Lung (tissue), 17 donors: ENCODE measurements at places on chromosomes 7 and 10. TPM values are rescaled to one million over a fixed set of nuclear protein-coding genes. Genes with fewer than 3 reads are reported as not detected.
A peak's percentile ranks its signal among the peaks of the same experiment; 100 is the strongest.

DNA sequence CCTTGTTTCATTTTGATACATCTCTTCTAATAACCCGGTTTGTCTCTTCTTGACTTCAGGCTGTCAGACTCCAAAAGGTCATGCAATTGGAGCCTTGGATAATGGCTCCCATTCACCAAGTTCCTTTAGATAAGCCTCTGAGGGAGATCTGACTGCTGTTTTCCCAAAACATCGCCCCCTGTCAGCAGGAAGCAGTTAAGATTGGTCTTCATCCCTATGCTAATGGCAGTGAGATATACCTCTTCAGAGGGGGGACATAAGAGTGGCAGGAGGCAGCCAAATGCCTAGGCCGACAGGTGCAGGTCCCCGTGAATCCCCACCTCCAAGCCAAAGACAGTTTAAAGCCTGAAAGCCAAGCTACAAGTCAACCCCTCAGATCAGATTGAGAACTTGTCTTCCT, 144.6 kb downstream of the WDR11 start:
- DNase-seq: no peak

DNA sequence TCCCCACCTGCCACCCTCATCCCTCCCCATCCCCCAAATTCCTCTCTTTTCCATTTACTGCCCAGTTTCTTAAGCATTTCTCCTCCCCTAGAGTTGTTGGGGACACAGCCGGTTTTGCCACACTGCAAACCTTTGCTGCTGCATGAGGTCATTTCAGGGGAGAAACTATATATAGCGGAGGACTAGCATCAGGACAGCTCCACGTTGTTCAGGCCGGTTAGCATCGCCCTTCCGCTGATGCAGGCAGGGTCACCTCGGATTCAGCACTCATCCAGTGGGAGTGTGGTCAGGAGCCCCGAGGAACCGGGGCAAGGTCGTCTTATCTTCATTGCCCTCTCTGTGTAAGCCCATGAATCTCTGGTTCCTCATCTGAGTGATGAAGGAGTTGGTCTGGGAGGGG, 15.6 kb downstream of the UBTD1 start:
- DNase-seq: no peak

DNA sequence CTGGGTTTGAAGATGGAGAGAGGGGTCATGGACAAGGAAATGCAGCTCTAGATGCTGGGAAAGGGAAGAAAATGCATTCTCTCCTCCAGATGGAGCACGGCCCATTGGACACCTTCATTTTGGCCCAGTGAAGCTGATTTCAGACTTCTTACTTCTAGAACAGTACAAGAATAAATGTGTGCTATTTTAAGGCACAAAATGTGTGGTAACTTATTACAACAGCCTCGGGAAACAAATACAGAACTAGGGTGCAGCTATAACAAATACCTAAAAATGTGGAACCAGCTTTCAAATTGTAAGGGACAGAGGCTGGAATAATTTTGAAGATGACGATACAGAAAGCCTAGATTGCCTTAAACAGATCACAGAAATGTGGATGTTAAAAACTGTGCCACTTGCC, 54.1 kb downstream of the CYTH3 start:
- no peak for DNase-seq

- peak; percentile 71 for DNase-seq
Measured at GRCh38 chr10:500876-501275, 188.6 kb downstream of the DIP2C start.

- no peak for DNase-seq
Measured at GRCh38 chr7:139629392-139630082, 106.1 kb downstream of the CLEC2L start.

DNA sequence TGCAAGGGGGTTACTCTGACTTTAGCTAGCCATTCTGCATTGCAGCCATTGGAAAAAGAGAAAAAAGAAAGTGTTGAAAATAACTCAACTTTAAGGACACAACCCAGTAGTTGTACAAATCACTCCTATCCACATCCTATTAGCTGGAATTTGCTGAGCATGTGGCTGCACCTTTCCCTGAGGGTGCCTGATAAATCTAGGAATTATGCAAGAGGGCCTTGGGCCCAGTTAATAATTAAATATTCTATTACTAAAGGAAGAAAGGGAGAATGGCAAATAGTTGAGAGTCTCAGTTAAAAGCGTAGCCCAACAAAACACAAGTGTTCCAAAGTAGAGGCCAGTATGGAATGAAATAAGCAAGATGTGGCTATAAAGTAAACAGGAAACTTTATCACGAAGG, 200.9 kb upstream of the CNTNAP2 start:
- no peak for DNase-seq

DNA sequence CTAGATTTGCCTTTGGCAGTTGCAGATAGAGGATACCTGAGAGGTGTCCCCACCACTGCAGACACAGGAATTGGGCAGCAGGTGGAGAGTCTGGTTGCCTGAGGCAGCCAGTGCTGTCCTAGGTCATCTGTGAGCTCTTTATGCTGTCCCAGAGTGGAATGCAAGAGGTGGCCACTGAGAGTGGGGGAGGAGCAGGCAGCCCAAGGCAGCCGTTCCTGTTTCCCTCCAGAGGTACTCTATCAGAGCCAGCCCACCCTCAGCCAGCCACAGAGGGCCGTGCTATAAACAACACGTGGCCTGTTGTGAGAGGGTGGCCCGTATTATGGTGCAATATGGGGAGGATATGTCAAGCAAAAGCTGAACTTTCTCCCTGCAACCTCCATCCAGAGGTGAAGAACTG, 8.5 kb downstream of the LRRC18 start:
- DNase-seq: no peak

- DNase-seq: no peak
Measured at GRCh38 chr7:47232751-47233412, 349.0 kb downstream of the TNS3 start.

DNA sequence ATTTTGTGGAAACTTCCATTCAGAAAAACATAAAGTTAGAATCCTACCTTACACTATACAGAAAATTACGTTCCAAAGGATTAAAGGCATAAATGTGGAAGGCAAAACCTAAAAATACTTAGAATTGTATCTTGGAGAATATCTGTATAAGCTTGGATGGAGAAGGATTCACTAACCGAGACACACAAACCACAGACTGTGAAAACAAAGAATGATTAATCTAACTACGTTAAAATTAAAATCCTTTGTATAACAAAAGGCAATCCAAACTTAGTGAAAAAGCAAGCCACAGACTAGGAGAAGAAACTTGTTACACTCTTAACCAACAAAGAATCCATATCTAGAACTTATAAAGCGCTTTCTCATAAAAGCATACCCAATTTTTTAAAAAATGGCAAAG, 678.8 kb downstream of the INHBA start:
- DNase-seq: no peak

- peak; percentile 24 for DNase-seq
Measured at GRCh38 chr10:103916254-103916653, 1.7 kb downstream of the STN1 start.

DNA sequence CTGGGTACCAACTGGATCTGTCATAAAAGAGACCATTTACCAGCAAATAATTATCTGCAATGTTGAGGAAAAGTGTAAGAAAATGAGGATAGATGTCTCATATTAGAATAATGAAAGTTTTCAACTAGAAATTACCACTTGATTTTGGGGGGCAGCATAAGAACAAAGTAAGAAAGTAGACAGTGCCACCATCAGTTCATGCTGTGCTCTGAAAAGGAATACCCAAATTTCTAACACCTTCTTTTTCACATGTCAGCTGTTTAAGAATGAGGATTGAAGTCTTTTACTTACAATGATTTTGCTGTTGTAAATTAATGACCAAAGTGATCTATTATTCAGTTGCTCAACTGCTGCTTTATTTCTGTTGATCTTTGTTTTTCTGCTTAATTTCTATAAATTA, 578.3 kb downstream of the ETV1 start:
- DNase-seq: no peak

- no peak for DNase-seq
Measured at GRCh38 chr10:49365675-49366415, 30.0 kb downstream of the DRGX start.

DNA sequence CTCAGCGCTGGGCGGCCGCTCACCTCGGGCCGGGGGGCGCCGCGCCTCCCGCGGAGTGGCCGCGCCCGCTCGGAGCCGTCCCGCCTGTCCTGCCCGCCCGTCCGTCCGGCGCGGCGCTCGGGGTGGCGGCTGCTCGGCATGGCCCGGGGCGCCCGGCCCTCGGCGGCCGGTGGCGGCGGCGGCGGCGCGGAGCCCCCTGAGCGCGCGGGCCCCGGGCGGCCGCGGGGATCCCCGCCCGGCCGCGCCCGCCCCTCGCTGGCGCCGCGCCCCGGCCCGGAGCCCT, 338 bp downstream of the SDK1 start:
- DNase-seq: no peak

DNA sequence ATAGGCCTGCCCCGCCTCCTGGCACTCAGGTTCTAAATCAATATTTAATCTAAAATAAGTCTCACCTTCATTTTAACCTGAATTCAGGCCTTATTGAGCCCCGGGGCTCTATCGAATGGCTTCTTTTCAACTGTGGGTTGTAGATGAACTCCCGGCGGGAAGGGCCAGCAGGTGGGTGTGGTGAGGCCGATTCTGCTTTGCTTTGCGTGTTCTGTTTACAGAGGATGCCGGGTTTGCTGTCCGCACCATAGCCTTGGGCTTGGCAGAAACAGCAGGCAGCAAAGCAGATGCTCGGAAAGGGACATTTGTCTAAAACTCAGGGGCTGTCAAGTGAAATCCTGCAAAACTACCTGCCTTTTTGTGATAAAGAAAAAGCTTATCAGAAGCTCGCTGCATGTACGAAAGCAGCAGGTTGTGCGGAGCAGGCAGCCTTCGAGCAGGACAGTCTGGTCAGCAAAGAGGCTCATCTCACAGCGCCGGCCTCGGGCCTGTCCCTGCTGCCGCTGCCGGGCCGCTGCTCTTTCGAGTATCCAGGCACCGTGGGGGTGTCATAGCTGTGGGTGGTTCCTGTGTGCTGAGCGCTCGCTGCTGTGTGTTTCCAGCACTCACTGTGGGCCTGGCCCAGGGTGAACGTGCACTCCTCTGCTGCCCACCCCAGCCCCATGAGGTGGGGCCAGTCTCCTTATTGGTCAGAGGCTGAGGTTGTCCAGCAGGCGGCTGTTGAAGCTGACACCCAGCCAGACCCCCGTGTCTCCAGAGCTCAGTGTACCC, 434.8 kb upstream of the FOXK1 start:
- DNase-seq: peak; percentile 58

DNA sequence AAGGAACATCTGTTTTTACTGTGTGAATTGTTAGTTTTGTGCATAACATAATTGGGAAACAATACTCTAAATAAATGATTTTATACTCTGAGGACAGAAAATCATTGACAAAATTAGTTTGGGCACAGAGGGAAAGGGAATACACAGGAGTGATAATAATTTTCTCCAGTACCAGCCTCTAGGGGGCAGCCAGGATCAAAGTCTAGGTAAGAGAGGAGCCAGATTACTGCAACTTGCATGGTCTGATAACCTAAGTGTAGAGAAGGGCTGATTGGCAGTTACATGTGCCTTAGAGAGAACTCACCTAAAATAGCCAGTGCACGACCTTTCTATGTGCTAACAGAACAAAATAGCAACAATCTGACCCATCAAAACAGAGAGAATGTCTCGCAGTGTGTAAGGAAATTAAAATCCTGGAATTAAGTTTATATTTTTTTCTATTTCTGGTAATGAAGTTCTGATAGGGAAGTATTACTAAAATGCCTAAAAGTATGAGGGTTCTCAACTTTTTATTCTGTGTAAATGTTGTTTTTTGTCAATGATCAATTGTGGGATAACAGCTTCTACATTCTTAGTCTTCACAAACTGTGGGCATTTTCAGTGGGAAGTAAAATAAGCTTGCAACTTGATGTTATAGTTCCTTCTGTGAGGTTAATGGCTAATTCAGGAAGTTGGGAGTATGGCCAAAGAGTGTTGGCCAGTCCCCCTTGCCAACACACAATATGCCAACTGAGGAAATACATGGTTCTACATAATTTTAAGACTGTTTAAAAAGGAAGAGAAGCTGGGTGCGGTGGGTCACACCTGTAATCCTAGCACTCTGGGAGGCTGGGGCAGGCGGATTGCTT, 66.4 kb downstream of the EXOC6 start:
- peak; percentile 27 for DNase-seq

DNA sequence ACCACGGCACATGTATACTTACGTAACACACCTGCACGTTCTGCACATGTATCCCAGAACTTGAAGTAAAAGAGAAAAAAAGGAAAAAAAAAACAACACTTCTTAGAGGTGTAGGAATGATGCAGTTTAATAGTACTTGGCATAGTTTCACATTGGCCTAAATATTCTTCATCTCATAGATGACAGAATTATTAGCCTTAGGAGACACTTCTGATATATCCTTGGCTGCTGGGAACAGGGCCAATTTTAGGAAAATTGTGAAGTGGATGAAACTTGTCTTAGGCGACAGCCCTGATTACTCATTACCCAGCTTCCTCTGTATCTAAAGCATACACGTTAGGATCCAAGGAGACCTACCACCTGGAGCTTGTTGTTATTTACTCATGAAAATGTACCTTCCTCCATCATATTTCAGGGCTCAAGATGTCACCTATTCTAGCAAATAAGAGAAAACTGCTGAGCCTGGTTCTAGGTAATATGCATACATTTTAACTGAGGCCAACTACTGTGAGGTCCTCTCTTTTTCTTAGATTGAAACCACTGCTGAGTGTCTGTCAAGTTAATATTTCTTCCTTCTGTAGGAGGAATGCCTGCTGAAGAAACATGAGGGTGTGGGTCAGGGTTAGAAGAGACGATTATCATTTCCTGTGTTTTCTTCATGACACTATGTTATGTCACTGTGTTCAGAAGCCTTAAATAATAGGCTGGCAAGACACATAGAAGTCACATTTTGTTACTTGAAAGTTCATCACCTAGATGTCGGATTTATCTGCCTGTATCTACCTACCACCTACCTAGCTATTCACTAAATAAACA, 44.3 kb downstream of the CPED1 start:
- no peak for DNase-seq

AIMP2 gene
- 44.2 TPM for polyA plus RNA-seq

VGF gene
- polyA plus RNA-seq: 0.08 TPM

AASS gene
- 11.6 TPM for polyA plus RNA-seq

RFC2 gene
- polyA plus RNA-seq: 20.5 TPM

IL2RA gene
- 10.3 TPM for polyA plus RNA-seq

ACSL5 gene
- 71.0 TPM for polyA plus RNA-seq

PILRA gene
- 122 TPM for polyA plus RNA-seq

SORCS3 gene
- not detected for polyA plus RNA-seq
